ENCODE measurements at places on chromosomes 2 and 18.

GRCh38 chr2:105885456-105885855 lies 140.7 kb downstream of the NCK2 start:
- DNase-seq: no peak

GRCh38 chr2:67616749-67617148 lies 219.6 kb downstream of the ETAA1 start:
- DNase-seq: no peak

DNA sequence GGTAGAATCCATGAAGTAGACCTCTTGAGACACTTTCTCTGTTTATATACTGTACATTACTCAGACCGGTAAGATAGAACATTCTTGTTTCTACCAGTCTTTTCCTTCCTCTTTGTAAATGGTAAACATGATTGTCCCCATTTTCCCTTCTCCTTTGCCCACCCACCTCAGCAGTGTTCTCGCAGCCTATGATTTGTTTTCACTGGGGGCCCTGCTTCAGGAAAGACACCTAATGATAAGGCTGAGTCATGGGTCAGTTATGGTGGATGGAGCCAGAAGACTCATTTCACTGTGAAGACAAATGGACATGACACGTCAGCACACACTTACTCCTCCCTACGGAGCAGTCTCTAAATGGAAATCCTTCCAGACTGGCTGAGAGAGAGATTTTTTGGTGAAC lies 23.7 kb downstream of the CENPO start:
- DNase-seq: no peak

DNA sequence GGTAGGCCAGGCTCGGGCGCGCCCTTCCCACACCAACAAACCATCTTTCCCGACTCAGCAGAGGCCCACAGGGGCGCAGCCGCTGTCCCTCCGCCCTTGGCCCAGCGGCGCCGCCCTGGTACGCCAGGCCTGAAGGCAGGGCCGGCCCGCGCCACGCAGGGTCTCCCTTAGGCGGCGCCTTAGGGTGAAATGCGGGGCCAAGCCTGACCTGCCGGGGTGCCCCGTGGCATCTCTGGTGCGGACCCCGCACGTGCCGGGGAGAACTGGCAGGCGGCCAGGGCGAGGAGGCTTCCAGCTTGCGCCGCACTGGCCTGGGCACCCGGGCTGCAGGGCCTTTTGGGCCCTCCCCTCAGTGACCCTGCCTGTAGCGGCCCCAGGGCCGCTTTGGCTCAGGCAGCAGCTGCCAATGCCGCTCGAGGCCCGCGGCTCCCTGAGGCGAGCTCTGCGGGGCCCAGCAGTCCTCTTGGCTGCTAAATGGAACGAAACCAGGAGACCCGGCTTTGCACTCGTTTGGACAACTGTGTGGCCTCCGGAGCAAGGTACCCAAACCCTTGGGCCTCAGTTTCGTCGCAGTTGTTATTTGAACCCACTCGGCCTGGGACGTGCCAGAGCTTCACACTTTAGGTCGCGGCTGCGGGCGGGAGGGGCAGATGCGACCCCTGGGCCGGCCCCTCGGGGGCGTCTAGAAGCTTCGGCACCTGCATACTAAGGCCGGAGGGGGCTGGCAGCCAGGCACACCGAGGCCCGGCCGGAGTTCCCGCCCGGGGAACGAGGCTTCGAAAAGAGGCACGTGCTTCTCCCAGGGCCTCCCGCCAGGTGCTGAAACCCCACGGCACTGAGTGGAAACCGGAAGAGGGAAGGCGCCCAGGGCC lies 8.5 kb downstream of the OTX1 start:
- no peak for DNase-seq

DNA sequence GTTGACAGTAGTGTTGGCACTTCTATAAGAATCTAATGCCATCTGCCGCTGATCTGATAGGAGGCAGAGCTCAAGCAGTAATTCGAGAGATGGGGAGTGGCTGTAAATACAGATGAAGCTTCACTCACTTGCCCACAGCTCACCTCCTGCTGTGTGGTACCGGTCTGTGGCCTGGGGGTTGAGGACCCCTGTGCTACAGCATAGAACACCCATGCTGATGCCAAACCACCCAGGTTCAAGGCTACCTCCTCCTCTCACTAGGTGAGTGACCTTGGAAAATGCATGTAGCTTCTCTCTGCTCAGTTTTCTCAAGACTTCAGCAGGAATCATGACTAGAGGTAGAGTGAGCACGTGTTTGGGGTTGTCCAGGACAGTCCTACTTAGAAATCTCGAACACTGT lies 263.4 kb downstream of the SH3BP4 start:
- no peak for DNase-seq

GRCh38 chr2:172856606-172857005 lies 121.0 kb downstream of the RAPGEF4 start:
- DNase-seq: no peak

GRCh38 chr2:229261599-229261998 lies 9.5 kb downstream of the PID1 start:
- DNase-seq: no peak

GRCh38 chr2:75844651-75845050 lies 133.9 kb upstream of the GCFC2 start:
- no peak for DNase-seq

DNA sequence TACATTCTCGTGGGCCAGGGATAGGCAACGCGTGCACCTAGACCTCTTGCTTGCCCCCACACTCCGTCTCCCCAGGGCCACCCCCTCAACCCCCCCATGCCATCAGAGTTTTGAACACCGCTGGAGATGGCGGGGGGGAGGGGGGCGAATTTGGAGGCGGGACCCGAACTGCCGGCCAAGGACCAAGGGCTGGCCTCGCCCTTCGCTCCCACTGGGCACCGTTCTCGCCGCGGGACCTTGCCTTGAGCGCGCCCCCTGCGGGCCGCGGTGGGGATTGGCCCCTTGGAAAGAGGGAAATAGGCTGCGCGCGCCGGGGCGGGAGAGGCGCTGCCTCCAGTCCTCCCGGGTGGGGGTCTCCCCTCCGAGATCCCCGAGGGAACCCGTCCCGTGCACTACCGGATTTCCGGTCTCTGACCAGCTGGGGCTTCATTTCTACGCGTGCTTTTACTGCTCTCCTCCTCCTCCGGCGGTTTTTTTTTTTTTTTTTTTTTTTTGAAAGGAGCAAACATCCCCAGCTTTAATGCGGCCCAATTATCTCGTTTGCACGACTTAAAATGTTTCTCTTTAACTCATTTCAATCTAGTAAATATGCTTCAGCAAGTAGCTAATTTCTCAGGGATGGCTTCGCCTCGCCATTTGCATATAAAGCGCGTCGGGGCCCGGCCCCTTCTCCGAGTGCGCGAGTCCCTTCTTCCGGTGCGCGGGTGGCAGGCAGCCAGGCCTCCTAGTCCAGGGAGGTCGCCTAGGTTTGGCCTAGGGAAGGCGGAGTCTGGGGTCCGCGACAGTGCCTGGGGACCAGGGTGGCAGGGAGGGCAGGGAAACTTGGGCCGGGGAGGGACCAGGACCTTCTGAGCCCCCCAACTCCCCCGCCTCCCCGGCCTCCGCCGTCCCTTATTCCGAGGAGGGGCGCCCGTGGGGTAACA lies 10.0 kb upstream of the GBX2 start:
- DNase-seq: no peak

- no peak for DNase-seq
Measured at GRCh38 chr2:239051891-239052445, 204.1 kb downstream of the TWIST2 start.

DNA sequence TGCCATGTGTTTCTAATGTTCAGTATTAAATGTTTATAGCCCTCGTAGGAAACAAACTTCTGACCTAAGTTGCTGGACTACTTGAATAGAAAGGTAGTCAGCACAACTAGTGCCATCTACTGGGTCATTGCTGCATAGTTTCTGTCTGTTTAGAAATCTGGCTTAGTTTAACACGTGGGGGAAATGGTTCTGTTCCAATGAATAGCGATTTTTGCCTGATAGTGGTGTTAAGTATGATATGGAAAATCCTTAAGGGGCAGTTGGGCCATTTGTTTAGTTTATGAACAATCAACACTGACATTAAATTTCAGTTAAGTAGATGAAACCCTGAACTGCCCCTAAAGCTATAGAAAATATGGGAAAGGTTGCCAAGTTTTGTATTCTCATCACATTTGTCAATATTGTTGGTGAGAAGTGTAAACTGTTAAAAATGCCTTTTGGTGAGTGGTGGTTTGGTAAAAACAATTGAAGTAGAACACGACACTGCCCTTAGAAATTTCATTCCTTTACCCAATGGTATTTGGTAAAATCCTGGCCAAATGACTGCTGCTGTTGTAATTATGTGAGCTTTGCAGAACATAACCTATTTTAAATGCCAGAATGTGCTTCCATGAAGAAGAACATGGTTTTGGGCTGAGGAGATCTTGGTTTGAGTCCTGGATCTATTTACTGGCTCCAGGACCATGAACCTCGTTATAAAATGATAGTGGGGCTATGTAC lies 13.2 kb downstream of the NABP1 start:
- no peak for DNase-seq

- peak; percentile 19 for DNase-seq
Measured at GRCh38 chr18:23131693-23132319, 3.5 kb upstream of the CABLES1 start.

DNA sequence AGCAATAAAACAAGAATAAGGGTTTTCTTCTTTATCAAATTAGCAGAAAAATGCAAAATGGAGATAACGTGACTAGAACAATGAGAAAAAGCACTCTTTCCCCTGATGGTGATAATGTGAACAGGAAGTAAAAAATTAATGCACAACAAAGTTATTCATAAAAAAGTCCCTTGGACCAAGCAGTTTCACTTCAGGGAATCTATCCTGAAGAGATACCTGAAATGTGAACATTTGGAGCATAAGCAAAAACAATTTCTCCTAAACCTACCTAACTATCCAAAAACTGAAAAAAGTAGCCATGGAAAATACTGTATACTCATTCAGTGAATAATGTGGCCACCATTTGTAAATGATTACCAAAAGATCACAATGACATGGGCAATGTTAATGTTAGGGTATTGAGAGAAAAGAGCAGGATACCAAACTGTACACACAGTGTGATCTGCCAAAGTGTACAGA lies 48.7 kb downstream of the TRIP12 start:
- DNase-seq: no peak

DNA sequence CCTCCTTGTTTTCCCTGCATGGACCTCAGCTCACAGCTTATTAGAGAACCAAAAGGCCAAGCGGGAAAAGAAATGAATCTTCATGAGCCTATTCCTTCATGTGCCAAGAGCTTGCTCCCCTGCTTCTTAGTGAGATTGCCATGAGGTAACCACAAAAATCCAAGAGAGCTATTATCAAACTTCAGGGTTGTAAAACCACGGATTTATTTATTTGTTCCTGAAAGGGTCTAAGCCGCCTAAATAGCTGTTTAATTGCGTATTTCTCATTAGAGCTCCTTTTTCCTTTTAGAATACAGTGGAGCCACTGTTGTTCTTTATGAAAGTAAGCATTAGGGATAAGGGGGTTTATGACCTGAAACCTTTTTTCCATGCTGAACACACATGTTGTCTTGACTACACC lies 58.0 kb downstream of the SRD5A2 start:
- DNase-seq: no peak

GRCh38 chr2:105538840-105539239 lies 140.0 kb upstream of the FHL2 start:
- DNase-seq: no peak

- DNase-seq: no peak
Measured at GRCh38 chr2:101956465-101957438, 35.0 kb upstream of the IL1R2 start.

DNA sequence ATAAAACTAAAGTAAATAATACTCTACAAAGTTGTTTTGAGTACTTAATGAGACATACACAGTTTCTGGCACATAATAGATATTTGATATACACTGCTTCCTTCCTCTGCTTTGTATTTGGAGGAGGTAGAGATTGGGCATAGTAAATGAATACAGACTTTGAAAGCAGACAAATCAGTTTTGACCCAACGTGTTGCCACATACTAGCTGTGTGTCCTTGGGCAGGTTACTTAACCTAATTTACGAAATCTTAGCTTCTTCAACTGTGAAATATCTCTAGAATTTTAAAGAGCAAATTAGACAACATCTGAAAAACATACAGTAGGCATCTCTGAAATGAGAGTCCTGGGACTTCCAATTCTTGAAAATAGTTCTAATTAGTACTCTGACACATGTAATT lies 425.4 kb downstream of the TGIF1 start:
- DNase-seq: no peak

GRCh38 chr2:239378021-239378917 lies 22.6 kb downstream of the HDAC4 start:
- DNase-seq: no peak

GRCh38 chr2:42238644-42239288 lies 69.6 kb downstream of the EML4 start:
- DNase-seq: no peak

DNA sequence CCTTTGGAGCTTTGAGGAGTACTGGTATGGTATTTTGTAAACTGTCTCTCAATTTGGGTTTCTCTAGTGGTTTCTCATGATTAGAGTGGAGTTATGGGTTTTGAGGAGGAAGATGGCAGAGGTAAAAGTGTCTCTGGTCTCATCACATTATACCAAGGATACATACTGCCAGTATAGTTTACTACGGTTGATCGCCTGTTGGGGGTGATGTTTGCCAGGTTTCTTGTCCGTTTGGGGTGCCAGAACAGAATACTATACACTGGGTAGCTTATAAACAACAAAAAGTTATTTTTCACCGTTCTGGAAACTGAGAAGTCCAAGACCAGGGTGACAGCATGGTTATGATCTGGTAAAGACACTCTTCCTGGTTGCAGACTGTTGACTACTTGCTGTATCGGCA lies 293.7 kb downstream of the NYAP2 start:
- no peak for DNase-seq

DNA sequence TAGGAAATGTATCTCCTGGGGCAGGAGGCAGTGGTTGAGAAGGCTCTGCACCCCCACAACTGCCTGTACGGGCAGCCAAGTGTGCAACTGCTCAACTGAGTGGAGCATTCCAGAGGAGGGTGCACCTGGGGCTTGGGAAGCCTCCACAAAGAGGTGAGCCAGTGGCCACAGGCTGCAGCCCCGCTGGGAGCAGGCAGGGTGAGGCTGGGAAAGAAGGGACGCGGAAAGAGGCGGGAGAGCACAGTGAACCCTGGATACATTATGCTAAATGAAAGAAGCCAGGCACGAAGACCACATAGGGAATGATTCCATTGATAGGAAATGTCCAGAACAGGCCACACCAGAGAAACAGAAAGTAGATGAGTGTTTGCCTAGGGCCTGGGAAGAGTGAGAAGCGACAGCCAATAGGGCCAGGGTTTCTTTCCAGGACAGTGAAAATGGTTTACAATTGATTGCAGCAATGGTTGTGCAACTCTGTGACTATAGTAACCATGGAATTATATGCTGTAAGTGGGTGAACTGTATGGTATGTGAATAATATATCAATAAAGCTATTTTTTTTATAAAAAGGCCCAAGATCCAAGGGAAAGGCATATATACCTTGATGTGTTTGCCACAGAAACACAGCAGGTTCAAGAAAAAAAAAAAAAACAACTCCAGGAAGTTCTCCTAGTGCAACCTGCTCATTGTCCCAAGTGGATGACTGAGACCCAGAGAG lies 82.4 kb downstream of the DDX1 start:
- DNase-seq: no peak

GRCh38 chr2:120472891-120473309 lies 127.0 kb downstream of the INHBB start:
- DNase-seq: no peak
